Activated CD4-positive, CD25-positive, alpha-beta regulatory T cell (primary cell): ENCODE measurements at places on chromosomes 12 and 14.

- no peak for DNase-seq
These were observed 195.1 kb downstream of the IPO8 start for GRCh38 chr12:30500532-30500931.

DNA sequence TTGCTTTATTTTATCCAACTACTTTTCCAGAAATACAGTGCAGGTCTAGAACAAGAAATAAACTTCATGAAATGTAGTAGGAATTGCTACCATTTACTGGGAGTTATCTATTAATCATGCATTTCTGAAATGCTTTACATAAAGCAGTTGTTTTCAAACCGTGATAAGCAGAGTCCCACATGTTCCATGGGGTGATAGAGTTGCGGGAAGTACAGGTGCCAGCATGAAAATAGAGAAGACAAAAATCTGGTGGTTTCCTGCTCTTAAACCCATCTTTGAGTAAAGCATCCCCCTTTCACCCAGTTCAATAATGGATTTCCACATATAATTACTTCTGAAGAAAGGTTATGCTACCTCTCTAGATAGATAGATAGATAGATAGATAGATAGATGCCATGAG is 123.7 kb upstream of the PDZRN4 start:
- DNase-seq: no peak

DNA sequence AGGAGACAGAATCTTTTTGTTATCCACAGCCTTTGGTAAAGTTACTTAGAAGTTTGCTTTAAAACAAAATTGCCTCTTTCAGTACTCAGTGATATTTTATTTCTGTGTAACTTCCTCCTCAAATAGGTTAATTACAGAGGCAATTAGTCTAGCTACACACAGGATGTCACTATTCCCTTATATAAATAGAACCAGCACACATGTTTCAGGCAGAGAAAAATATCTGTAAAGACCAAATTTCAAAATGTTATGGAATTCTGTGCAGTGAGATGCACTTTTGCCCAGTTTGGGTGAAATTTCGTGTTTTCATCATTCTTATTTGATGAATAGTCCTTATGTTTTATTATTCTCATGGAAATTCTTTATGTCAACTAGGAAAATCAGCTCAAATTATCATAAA is 410.6 kb upstream of the SOX5 start:
- no peak for DNase-seq

DNA sequence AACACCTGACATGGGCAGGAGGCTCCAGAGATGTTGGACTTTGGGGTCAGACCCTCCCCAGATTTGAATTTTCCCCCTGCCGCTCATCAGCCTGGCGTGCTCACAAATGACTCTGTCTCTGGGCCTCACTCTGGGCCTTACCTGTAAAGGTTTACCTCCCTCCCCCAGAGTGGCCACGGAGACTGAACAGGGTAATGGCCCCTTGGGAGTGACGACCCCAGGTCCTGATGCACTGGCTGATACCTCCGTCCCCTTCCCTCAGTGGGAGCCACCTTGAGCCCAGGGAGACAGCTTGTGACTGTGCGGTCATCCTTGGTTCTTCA is 7.0 kb downstream of the SLC25A29 start:
- DNase-seq: no peak

- DNase-seq: no peak
These were observed 19.9 kb upstream of the STXBP6 start for GRCh38 chr14:25069879-25070278.

- DNase-seq: no peak
These were observed 886 bp upstream of the METTL17 start for GRCh38 chr14:20988717-20989470.

DNA sequence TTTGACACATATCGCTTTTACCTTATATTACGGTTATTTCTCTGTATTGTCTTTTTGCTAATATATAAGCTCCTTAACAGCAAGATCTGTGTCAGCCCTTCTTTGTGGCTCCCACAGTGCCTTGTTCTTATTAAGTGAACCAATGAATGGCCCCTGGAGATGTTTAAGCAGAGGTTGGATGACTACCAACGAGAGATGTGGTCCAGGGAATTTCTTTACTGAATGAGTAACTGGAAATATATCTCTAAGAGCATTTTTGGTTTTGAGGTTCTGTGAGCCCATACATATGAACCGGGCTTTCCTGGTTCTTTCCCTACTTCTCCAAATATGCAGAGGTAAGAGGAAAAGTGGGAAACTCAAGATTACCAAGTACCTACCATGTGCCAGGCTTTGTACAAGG is 23.5 kb downstream of the CALCOCO1 start:
- DNase-seq: no peak

- no peak for DNase-seq
These were observed 41.3 kb downstream of the MSRB3 start for GRCh38 chr12:65319688-65320200.

GRCh38 chr12:5246196-5246595 is 185.7 kb upstream of the NTF3 start:
- no peak for DNase-seq

- no peak for DNase-seq
These were observed 168.6 kb downstream of the CPNE8 start for GRCh38 chr12:38736821-38737220.

- no peak for DNase-seq
These were observed 46.5 kb upstream of the KCNMB4 start for GRCh38 chr12:70319605-70320004.

DNA sequence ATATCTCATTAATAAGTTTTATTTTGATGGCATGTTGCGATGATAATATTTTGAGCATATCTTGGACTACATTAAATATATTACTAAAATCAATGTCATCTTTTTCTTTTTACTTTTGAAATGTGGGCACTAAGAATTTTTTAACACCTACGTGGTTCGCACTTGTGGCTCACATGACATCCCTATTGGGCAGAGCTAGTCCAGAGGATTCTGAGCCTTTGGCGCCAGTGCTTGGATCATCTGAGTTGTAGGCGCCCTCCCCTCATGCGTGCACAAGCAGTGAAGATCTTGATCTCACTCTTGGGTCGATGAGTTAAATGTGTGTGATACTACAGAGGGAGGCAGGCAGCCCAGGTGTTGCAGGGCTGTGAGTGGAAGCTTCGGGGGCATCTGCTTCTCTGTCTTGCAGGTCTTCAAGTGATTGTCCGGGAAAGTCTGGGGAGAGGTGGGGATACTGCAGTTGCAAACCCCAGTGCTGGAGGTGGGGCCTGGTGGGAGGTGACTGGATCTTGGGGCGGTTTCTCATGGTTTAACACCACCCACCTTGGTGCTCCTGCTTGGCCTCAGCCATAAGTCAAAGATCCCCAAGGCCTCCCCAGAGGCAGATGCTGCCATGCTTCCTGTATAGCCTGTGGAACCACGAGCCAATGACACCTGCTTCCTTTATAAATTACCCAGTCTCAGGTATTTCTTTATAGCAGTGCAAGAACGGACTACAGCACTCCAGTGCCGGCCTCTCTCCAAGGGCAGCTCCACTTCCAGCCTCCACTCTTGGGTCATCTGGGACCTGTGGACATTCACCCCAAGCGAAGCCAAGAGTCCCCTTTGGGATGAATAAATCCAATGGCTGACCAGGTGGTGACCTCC is 46.1 kb upstream of the PPP2R5C start:
- no peak for DNase-seq

GRCh38 chr14:53151523-53152183 is 1.5 kb downstream of the DDHD1 start:
- no peak for DNase-seq

DNA sequence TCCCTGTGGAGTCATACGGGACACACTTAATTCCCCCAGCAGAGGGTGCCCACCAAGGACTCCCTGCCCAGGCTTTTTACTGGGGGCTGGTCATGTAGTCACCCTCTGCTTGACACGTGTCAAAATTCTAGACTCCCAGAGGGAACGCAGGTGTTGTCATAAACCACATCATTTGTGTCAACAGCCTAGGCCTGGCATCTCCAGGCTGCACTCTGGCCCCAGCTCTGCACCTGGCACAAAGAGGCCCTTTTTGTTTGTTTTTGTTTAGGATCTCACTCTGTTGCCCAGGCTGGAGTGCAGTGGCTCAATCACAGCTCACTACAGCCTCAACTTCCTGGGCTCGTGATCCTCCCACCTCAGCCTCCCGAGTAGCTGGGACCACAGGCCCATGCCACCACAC is 21.1 kb downstream of the BRI3BP start:
- DNase-seq: no peak

DNA sequence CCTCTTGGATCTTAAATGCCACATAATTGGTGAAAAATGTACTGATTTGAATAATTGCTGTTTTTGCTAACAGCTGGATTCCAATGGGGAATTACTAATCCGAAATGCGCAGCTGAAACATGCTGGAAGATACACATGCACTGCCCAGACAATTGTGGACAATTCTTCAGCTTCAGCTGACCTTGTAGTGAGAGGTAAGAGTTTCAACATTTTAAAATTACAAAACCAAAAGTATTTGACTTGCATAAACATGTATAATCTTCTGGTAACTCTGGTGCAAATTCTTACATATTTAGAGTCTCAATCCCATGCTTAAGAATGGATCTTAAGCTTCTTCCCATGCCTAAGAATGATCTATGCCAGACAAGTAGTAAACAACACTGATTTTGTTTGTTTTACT is 229.1 kb upstream of the PDZRN4 start:
- no peak for DNase-seq

- no peak for DNase-seq
These were observed 616 bp upstream of the CCDC77 start for GRCh38 chr12:400828-401227.

GRCh38 chr12:96862326-96862725 is 44.7 kb upstream of the NEDD1 start:
- no peak for DNase-seq

DNA sequence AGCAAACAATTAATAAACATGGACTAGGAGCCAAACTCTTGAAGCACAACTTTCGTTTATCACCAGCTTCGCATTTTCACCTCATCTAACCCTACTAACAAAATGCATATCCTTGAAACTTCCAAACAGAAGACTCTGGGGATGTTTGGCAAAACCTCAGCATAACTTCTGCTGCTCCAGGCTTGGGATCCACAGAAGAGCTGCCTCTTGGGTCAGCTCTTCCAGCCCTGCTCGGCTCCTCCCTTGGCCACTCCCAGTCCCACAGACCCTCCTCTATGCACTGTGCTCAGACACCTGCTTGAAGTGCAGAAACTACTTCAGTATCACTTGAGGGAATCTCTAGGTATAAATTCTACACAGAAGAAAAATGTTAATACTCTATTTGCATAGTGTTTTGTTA is 110.0 kb upstream of the AMIGO2 start:
- DNase-seq: no peak

DNA sequence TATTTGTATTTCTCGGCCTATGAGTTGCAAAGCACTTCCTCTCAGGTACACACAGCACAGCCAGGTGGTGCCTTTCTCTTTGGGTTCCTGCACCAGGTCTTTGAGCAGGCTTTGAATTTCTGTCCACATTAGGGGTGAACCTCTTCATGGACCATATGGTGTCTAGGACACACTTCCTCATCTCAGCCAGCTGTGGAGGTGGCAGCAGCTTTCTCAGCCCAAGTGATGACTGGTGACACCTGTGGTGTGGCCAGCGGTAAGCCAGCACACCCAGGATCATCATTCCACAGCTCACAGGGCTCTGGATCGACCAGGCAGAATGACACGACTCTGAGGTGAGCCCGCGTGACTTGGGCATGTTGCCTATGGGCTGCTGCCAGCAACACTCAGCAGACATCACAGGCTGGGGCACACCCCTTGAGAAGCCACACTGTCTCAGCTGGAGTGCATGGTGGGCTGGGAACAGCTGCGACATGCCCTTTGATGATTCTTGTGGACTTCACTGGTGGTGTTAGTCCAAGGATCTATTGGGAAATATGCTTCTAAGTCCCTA is 36.8 kb downstream of the SLC5A8 start:
- no peak for DNase-seq

DNA sequence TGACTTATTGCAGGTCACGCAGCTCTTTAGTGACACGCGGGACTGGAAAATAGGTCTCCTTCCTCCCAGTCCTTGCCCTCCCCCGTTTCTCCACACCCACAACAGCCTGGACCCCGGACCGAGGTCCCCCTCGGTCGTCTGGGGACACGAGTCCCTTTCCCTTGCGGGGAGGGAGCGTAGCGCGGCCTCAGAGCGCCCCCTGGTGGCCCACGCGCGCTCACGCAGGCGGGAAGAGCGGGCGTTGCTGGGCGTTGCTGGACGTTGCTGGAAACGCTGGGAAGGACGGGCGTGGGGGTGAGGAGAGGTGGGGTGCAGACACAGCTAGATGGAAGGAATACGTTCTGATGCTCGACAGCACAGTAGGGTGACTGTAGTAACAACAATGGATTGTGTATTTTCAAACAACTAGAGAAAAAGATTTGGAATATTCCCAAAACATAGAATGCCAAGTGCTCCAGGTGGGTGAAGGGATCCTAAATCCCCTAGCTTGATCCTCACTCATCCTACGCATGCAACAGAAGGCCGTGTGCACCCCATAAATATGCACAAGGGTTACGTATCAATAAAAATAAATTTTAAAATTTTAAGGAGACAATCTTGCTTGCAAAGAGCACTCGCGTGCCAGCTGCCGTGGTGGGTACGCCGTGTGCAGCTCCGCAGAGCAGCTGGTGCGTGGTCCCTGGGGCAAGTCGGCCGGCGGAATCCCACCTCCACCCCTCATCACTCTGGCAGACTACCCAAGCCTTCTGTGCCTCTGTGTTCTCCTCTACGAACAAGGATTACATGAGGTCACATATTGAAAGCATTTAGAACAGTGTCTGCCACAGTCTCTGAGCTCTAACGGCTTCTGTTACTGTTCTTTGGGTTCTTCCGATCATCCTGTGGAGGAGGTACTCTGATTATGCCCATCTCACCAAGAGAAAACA is 87.4 kb downstream of the B4GALNT3 start:
- DNase-seq: peak; percentile 32

GRCh38 chr12:118850244-118850825 is 131.0 kb upstream of the SRRM4 start:
- no peak for DNase-seq

- DNase-seq: no peak
These were observed 3.6 kb upstream of the FBXO21 start for GRCh38 chr12:117193903-117194302.

DNA sequence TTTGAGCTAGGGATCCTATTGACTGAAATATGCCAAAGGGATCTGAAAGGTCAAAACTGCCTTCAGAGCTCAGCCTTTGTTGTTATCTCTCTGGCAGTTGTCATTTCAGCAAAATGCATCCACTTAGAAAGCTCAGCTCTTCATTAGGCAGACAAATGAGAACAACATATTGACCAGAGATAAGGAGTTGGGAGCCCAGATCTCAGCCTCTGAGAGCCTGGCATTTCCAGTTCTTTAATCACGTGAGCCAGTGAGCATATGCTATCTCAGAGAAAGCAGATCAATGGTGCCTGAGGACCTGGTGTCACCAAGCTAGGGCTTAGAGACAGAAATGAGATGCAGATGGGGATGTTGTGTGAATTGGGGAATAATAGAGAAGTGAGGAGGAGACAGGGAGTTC is 101.1 kb downstream of the DAD1 start:
- no peak for DNase-seq
